ENCODE measurements at places on chromosomes 11 and 22.

DNA sequence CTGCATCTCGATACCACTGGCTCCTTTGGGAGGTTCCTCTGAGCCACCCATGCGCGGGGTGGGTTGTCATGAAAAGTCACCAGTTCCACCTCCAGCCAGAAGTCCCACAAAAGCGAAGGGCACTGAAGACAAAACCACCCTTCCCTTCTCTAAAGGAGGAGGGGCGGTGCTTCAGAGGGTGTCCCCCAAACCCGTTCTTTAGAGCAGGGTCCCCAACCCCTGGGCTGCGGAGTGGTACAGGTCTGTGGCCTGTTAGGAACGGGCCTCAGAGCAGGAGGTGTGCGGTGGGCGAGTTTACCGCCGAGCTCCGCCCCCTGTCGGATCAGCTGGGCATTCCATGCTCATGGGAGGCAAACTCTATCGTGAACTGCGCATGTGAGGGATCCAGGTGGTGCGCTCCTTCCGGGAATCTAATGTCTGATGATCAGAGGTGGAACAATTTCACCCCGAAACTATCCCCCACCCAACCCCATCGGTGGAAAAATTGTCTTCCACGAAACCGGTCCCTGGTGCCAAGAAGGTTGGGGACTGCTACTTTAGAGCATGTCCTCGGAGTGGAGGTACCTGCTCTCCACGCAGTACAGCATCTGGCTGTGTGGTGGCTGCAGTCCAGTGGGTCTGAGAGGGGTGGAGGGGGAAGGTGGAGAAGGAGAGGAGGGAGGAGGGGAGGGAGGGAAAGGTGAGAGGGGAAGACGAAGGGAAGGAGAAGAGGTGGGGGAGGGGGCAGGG lies 72.9 kb upstream of the SEPTIN5 start:
- DNase-seq: no peak

GRCh38 chr11:125932301-125932700 lies 13.5 kb upstream of the VSIG10L2 start:
- DNase-seq: no peak

DNA sequence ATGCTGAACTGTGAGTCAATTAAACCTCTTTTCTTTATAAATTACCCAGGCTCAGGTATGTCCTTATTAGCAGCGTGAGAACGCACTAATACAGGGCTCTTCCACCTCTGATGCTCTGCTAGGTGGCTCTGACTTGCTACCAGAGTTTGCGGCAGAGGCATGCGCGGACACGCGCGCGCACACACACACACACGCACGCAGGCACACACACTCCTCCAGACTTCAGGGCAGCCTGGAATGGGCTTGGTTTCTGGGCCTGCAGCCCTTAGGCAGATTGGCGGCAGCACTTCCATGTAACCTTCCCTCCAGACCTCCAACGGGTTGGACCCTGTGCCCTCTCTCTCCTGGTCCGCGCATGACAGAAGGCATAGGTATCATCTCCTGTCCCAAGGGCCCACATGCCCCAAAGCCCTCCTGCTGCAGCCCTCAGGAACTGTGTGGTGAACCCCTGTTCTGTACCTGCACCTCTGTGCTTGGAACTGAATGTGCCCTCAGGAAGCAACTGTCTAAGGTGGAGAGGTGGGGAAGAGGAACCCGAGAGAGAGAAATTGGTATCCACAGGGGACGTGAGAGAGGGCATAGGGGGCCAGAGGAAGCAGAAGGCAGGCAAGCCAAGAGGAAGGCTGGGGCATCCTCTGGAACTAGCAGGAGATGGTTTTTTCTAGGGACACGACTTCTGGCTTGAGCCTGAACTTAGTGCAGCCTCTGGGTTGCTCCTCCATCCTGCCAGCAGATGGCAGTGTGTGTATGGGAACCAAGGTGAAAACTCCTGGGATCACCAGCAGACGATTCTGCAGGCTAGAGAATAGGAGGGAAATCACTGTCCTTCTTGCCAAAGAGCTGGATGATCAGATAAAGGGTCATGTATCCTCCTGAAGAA lies 23.4 kb upstream of the RIC3 start:
- DNase-seq: peak; percentile 41

GRCh38 chr11:123718469-123718868 lies 23.0 kb downstream of the ZNF202 start:
- DNase-seq: no peak

- peak; percentile 39 for DNase-seq
Measured at GRCh38 chr11:57513911-57514537, 1.5 kb downstream of the SLC43A1 start.

GRCh38 chr11:105156231-105156630 lies 16.7 kb upstream of the CARD18 start:
- DNase-seq: no peak

GRCh38 chr22:30871391-30872284 lies 96.9 kb downstream of the MORC2 start:
- no peak for DNase-seq

DNA sequence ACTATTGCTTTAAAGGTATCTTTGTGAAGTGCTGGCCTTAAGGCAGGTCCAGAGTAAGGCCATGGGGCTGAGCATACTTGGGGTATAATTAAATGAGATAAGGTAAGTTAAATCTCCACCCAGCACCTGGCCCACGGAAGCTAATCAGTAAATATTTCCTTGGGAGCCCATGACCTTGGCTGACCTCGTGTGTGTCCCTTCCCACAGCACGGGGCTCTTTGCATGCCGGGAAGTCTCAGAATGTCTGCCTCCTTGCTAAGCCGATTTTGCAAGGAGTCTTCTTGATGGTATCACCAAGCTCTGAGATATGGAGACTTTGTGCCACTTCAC lies 46.5 kb downstream of the ADM start:
- no peak for DNase-seq

GRCh38 chr22:18962308-18962635 lies 26.2 kb upstream of the PRODH start:
- no peak for DNase-seq

DNA sequence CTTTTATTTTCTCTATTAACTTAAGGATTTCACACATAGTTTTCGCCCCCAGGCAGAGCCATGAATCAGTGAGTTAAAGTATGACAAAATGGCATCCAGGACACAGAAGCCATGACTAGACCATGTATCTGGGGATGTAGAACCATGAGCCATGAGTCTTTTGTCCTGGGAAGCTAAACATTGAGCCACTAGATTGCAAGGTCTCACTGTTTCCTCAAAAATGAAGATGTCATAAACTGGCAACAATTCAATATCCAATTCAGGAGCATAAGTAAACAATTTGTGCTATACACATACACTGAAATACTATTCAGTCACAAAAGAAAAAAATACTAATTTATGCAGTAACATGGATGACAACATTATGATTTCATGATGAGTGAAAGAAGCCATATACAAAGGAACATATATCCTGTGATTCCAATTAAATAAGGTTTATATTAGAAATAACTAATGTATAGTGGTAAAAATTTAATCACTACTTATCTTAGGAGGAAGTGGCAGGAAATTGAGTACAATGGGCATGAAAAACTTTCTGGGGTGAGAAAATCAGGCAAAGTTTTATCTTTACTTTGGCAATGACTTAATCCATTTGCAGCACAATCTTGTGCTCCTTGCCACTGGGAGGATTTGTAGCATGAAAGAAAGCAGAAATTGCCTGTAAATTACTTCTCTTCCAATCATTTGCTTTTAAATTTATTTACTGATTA lies 28.5 kb upstream of the CARD16 start:
- no peak for DNase-seq

DNA sequence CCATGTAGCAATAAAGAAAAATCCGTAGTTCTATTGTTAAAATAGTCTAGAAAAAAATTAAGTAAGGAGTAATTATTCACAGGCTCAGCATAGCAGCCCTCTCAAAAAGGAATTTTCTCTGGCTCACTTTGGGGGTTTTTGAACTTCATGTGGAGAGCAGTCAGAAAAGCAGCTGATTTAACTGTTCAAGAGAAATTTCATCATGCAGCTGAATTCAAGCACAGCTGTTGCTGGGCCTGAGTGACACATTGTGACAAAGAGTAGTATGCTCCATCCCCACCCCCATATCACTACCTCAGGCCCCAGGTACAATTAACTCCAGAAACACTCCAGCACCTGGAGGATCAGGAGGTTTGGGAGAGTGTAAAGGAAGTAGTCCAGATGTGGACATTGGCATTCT lies 272.1 kb downstream of the FAM76B start:
- DNase-seq: no peak

- peak; percentile 64 for DNase-seq
Measured at GRCh38 chr11:17354601-17354991, 3.0 kb downstream of the NCR3LG1 start.

DNA sequence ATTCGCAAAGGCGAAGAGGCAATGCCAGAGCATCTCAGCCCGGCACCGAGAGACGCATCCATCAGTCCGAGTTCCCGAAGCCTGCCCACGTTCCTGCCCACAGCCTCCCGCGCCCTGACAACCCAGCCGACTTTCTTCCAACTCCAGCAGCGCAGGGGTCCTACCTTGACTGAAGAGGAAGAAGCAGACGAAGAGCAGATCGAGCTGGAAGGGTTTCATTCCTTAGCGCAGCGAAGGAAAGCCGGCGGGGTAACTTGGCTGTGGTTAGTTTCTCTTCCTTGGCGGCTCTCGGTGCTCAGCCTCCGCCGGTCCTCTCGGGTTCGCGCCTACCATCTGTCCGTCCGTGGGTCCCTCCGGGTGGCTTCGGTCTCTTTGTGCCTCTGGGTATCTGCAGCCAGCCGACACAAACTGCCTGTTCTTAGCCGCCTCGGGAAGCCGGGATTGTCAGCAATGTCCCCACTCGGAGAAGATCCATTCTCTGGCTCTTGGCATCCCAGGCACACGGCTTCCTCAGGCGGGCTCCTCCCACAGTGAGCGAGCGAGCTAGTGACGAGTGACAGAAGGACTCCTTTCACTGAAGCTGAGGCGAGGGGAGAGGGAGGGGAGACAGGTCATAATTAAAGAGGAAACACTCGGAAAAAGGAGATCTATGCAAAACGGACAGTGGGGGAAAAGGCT lies at the start of gene KIRREL3:
Gene KIRREL3, minus strand, starts transcription at position 480 of the 678 bp plus-strand sequence.
- DNase-seq: no peak

Data from activated CD4-positive, alpha-beta memory T cell treated with anti-CD3 and anti-CD28 coated beads, Interleukin-2, amount 10 ng/mL, durations not matched to agents 7 days and 5 days (primary cell).